SK-N-SH (cell line): ENCODE measurements at places on chromosomes 1 and 21.

GRCh38 chr1:54114001-54114400 lies 38.8 kb downstream of the CDCP2 start:
- no peak for DNase-seq

- DNase-seq = no peak
Measured at GRCh38 chr1:11475748-11476147, 3.2 kb upstream of the DISP3 start.

DNA sequence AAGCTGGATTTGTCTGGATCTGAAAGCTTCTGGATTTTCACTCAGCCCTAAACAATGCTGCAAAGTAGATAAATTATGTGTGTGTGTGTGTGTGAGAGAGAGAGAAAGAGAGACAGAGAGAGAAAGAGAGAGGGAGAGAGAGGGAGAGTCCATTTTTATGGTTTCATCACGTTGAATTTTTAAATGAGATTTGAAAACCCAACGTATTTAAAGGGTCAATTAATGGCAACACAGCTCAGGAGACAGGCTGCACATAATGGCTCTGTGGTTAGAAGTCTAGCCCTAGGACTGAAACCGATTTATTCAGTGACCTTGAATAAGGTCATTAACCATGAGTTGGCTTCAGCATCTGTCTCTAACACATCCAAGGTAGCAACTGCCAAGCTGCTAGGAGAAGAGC lies 35.3 kb upstream of the FMN2 start:
- DNase-seq = no peak

DNA sequence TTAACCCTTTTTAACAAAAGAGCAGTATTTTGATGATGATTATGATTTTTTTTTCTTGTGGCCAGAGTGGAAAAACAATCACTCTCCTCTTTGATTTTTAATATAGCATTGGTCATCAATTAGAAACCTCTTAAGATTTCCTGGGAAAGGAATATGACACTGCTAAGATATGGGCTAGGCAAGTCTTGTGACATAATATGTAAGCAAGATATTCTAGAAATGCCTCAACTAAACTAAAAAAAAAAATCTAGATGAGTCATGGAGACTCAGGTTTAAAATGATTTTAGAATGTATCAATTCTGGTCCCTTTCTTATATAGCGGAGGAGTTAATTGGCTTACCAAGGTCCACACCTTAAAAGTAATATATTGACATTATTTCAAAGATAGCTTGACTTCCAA lies 60.3 kb upstream of the JUN start:
- DNase-seq = no peak

DNA sequence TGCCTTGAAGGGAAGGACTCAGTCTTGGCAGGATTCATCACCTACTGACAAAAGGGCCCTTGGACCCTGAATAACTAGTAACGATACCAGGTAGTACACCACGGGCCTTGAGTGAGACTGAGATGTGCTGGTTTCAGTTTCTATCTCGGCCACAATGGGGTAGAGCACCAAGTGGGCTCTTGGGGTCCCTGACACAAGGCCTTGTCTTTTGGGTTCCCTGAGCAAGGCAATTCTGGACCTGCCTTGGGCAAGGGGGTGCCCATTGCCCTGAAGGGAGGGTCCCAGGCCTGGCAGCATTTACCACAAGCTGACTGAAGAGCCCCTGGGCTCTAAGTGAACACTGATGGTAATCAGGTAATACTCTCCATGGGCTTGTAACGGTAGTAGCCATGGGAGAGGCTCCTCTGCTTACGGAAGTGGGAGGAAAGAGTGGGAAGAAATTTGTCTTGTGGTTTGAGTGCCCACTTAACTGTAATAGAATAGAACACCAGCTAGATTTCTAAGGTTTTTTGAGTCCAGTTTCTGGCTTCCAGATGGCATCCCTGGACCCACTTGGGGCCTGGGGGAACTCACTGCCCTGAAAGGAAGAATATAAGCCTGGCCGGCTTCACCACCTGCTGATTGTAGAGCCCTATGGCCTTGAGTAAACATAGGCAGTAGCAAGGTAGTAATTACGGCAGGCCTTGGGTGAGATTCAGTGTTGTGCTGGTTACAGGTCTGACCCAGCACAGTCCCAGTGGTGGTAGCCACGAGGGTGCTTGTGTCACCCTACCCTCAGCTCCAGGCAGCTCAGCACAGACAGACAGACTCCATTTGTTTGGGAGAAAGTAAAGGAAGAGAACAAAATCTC lies 58.5 kb downstream of the WDR4 start:
- no peak for DNase-seq

DNA sequence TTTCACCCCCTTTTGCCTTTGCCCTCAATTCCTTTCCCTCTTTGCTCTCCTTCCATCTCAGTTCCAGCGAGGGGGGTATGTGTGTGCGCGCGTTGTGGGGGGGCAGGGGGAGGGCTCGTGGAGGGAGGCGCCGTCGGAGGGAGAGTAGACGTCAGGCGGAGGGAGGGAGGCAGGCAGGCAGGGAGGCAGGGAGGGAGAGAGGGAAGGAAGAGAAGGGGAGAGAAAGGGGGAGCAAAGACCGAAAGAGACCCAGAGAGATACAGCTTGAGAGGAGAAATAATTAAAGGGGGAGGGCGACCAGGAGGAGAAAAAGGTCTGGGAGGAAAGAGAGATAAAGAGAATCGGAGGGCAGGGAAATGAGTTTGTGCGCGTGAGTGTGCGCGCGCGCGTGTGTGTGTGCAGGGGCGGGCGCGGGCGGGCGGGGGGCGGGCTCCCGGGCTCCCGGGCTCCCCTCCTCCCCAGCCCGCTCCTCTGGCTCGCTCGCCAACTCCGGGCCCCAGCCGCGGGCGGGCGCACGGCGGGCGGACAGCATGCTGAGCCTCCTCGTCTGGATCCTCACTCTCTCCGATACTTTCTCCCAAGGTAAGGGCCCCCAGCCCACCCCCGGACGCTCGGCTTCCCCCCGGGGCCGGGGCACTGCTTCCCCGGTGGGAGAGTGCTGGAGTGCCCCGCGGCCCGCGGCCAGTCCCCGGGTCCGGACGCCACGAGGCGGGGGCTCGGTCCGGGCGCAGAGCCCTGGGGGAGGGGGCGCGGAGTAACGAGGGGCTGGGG lies at the start of gene KIRREL1:
TSS of gene KIRREL1 (plus strand) at position 499 of the 771 bp plus-strand sequence. CDS start at position 531, 32 bp downstream.
- peak; percentile 52 for DNase-seq

DNA sequence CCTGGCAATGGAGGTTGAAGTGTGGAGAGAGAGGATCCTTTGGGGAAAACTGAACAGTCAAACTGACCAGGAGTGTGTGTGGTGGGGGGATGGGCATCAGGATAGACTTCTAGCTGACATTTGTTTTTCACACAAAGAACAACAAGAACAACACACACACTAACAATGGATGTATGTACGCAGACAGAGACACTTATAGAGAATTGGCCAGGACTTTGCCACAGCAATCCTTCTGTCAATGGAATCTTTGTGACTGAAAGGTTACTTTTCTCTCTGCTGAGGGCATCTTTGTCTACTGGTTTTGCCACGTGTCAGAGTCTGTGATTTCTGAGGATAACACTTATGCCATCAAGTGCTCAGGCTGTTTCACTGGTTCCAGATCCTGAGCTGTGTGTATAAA lies 12.4 kb upstream of the FCGR2A start:
- no peak for DNase-seq

DNA sequence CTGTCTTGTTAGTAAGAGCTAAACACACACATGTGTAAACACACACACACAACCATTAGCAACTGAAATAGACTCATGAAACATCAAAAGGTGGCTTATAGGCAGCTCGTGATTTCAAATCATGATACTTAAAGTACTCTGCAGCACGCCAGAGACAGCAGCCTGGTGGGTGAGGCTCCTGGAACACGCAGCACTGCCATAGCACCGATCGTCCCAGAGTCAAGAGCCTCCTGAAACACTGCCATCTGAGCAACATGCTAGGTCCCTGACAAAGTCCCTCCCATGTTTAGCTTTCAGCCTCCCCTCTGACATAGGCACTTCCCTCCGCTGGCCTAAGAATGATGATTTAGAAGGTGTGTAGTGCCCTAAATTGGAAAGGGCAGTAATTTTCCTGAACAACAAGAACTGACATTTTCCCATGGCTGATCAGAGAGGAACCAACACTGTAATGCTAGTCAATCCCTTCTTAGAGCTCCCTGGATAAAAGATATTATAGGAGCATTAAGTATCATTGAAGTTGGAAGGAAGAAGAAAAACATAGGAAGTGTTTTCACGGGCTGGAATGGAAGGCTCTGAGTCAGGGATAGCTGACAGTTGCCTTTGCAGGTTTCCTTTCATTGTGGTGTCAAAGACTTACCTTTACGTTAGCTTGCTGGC lies 14.1 kb upstream of the DPT start:
- no peak for DNase-seq

GRCh38 chr1:89311757-89312156 lies 39.1 kb upstream of the GBP5 start:
- no peak for DNase-seq

- peak; percentile 21 for DNase-seq
Measured at GRCh38 chr1:2603521-2604155, 17.1 kb downstream of the PRXL2B start.

DNA sequence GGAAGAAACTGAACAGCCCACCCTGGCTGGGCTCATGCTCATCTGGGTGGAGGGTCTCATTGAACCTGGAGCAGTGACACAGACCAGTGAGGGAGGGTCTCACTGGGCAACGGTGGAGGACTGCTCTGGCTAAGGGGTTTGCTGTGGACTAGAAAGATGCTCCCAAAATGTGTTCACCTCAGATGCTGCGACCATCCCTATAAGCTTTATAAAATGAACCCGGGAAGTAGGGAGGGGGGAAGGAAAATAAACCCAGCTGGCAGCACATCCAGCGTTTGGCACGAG lies 34.5 kb upstream of the LBR start:
- peak; percentile 72 for DNase-seq

- DNase-seq = no peak
Measured at GRCh38 chr1:55005351-55006140, 6.8 kb downstream of the BSND start.

DNA sequence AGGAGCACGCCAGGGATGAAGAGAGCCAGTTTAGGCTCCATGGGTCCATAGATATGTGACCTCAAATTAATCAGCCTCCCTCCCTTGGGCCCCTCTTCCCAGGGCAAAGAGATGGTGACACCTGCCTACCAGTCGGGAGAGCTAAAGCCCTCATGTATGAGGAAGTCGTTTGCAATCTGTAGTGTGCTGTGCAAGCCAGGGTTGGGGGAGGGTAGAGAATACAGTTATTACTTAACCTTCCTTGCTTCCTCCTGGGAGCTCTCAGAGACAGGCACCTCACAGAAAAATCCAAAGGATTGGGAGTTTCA lies 4.0 kb downstream of the PGLYRP4 start:
- DNase-seq = no peak

- DNase-seq = no peak
Measured at GRCh38 chr1:60223158-60223557, 149.6 kb upstream of the C1orf87 start.

DNA sequence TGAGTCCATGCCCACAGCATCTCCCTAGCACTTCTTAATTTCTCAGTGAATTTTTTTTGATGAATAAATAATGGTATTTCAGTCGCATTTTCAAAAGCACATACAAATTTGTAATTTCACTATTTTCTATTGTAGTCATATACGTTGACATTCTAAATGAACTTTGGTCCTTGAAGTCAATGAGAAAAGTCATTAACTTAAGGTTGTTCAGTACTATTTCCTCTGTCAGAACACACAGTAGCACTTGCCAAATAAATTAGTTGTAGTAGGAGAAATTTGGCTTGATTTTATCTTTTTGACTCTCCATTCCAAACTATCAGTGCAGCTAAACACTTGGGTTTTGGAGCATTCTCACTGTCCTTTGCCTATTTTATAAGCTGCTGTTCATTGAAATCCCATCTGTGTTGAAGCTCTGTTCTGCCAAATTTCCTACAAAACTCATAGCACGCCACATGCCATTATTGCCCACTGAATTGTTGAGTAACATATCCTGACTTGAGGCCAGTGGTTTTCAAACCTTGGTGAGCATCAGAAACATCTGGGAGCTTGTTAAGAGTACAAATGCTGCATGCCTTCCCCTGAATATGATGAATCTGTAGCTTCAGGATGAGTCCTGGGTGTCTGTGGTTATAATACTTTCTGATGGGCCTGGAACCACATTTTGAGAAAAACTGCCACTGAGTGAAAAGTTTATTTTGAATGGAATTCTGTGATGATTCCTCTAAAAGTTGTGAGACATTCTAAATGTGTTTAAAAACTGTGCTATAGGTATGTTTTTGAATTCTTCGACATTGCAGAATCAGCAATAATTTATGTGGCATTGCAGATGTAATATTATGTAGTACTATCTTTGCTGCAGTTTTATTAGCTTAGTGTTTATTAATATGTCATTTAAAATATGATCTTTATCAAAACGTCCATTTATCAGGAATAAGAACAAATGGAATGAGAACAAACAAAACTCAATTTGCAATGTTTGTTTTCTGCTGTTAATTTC lies 78.9 kb downstream of the DNM3 start:
- DNase-seq = no peak

- no peak for DNase-seq
Measured at GRCh38 chr1:82048596-82048995, 247.9 kb downstream of the ADGRL2 start.

DNA sequence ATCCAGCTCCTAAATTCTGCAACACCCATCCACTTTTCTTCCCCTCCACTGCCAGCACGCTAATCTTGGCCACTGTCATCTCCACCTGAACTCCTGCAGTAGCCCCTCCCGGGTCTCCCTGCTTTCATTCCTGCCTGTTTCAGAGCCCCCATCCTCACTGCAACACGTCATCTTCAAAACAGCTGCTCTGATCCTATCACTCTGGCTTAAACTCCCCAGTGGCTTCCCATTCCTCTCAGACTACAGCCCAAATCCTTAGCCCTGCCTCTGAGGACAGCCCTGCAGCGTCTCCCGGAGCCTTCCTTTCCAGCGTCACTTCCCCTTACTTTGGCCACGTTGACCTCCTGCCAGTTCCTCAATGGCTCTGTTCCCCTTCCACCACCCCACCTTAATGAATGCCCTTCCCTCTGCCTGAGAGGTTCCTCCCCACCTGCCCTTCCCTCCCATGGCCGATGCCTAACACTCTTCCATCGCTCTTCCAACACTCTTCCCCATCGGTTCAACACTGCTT lies 22.9 kb upstream of the IFNAR2 start:
- DNase-seq = no peak

- no peak for DNase-seq
Measured at GRCh38 chr1:27154469-27154990, 395 bp downstream of the SLC9A1 start.

DNA sequence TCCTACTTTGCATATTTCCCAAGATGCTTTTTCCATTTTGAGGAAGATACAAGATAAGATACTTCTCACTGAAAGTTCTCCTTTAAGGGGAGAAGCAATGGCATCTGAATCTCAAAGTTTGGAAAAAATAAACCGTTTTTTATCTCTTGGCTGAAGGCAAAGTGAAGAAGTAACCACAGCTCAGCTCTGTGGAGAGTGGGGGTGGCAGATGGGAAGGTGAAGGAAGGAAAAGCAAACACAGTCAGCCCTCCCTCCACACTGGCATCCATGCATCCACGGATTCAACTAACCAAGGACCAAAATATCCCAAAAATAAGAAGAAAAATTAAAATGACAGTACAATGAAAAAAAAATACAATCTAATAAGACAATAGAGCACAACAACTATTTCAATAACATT lies 211.1 kb downstream of the RGS7 start:
- DNase-seq = no peak

DNA sequence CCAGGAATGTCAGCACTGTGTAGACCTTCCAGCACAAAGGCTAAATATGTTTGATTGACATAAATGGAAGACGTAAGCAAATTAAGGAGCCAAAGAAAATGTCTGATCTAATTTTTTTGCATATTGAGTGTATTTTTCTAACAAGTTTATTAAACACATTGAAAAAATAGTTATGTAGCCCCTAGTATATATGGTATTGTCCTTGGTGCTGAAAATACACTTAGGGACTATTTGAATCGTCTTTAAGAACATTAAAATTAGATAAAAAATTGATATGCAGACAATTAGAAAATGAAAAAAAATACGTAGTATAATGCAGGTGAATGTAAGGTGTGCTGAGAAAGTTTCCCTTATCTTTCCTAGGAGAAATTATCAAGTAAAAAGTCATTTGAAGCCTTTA lies 337.0 kb downstream of the OMA1 start:
- no peak for DNase-seq
